ENCODE measurements at places on chromosomes 16 and 17.
A peak's percentile ranks its signal among the peaks of the same experiment; 100 is the strongest.

GRCh38 chr17:56994009-56994792 is 16.3 kb downstream of the SCPEP1 start:
- DNase-seq, result no peak

GRCh38 chr16:24309258-24310142 is 53.4 kb downstream of the CACNG3 start:
- DNase-seq, result peak; percentile 26

DNA sequence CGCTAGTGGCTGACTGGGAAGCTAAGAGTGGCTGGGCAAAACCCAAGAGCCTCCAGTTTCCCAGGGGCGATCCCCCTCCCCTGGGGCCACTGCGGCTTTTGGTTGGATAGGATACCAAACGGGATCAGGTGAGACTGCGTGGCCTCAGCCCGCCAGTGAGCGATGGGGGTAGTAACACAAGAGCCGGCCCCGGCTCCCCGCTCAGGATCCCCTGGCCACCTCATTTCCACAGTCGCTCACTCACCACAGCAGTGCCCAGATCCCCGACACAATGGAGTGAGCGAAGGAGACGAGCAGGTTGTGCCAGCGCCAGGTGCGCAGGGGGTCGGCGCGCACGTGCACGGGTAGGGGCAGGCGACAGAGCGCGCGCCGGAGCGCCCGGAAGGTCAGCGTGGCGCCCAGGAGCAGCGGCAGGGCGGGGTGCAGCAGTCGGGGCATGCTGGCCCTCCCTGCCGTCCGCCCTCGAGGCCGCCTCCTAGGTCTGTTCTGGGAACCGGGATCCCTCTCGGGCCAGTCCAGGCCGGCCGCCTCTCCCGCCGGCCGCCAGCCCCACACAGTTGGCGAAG is 290 bp downstream of the TLCD1 start:
- DNase-seq, result peak; percentile 77

DNA sequence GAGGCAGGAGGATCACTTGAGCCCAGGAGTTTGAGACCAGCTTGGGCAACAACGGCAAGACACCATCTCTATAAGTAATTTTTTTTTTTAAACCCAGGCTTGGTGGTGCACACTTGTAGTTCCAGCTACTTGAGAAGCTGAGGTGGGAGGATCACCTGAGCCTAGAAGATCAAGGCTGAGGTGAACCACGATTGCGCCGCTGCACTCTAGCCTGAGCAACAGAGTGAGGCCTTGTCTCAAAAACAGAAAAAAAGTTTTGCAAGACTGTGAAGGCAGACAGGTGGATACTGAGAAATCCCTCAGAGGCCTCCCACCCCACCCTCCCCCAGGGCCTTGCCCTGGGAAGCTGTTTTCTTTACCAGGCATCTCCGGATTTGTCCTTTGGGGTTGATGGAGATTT is 125.4 kb downstream of the MGAT5B start:
- no peak for DNase-seq

GRCh38 chr17:34884597-34884996 is 76.7 kb downstream of the CCT6B start:
- DNase-seq, result no peak

DNA sequence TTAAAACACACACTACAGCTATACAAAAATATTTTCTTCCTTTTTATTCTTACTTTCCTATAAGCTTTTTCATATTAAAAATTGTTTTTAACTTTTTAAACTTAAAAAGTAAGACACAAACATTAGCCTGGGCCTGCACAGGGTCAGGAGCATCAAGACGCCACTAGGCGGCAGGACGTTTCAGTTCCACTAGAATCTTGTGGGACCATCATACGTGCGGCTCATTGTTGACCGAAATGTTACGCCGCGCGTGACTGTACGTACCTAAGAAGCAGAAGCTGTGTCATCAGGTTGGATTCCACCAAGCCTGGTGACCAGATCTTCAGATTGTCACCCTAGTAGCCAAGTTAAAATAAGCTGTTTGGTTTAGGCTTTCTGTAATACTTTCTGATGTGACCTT is 47.1 kb downstream of the USP10 start:
- DNase-seq, result no peak

GRCh38 chr16:74092336-74092735 is 204.3 kb upstream of the PSMD7 start:
- DNase-seq, result no peak

DNA sequence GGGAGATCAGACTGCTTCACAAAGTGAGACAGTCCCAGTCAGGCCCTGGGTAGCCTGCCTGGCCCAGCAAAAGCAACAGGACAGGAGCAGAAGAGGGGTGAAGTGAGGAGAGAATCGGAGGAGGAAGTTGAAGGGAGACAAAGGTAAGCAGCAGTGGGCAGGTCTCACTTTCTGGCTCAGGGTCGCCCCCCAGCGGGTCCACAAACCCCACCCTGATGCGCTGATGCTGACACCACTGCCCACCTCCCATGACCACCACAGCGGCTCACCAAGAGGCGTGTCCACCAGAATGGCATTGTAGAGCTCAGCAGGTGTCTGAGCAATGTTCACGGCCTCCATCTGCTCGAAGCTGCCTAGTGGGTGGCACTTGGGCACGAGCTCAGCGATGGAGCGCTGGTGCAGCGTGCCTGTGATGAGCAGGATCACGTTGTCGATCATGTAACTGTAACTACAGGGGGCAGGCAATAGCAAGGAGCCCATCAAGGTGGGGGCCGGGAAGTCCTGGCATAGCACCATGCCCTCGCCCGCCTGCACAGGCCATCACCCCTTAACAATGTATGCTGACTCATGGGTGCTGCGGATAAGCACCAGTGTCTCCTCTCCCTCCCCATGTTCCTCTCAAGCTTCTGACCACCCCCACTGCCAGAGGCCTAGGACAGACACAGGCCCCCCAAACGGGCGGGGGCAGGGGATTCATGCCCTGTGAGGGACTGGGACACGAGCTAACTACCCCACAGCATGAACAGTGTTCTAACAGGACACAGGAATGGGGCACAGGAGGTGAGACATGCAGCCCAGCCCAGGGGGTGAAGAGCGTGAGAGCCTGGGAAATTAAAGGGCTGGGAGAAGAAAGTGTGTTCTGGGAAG is 13.6 kb downstream of the HSD11B2 start:
- no peak for DNase-seq

GRCh38 chr16:58487566-58488351 is 12.2 kb upstream of the NDRG4 start:
- peak; percentile 73 for DNase-seq

GRCh38 chr16:19837331-19837980 is 47.2 kb downstream of the GPRC5B start:
- DNase-seq, result no peak

- DNase-seq, result peak; percentile 60
These were observed 100.7 kb downstream of the SOCS1 start for GRCh38 chr16:11155284-11155806.

DNA sequence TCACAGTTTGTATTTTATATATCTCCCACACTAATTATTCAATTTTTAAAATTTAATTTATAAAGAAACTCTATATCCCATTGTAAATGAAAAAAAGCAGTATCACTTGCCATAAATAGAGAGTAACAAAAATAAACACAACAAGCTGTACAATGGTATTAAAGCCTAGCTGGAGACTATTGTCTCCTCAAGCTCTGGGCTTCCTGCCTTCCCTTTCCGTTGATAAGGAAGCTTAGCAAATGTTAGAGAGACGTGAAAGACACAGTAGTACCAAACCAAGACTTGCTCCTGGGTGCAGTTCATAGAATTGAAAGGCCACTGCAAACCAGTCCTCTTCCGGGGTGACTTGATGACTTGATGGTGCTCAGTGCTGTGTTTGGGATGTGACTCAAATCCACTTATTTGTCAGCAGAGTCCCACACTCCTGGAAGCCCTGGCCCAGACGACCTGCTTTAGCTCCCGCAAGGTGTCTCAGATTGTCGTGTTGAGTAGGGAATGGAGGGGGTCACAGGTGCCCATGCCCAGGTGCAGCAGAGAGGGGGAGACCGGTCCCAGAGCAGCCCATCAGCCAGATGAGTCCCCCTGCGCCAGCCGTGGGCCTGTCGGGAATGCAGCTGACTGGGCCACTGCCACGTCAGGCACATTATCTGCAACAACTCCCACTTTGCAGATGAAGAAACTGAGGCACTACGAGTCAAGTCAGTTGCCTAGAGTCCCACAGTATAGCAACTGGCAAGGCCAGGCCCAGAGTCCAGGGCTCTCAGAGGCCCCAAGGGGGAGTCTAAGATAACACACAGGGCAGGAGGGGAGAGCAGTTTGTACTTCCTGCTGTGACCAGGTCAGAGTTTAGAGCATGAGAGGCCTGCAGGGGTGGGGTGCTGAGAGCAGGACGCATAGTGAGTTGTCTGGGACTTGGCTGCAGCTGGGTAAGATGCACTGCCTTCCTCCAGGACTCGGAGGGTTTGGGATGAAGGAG is 40.5 kb downstream of the PSME3IP1 start:
- DNase-seq, result no peak

GRCh38 chr17:48527547-48527932 is 3.3 kb downstream of the HOXB1 start:
- no peak for DNase-seq

GRCh38 chr17:58412961-58413586 is 4.3 kb downstream of the RNF43 start:
- peak; percentile 57 for DNase-seq

GRCh38 chr16:50618238-50618918 is 62.7 kb downstream of the SNX20 start:
- no peak for DNase-seq

- DNase-seq, result no peak
These were observed 410.9 kb downstream of the SOX9 start for GRCh38 chr17:72531729-72532128.

DNA sequence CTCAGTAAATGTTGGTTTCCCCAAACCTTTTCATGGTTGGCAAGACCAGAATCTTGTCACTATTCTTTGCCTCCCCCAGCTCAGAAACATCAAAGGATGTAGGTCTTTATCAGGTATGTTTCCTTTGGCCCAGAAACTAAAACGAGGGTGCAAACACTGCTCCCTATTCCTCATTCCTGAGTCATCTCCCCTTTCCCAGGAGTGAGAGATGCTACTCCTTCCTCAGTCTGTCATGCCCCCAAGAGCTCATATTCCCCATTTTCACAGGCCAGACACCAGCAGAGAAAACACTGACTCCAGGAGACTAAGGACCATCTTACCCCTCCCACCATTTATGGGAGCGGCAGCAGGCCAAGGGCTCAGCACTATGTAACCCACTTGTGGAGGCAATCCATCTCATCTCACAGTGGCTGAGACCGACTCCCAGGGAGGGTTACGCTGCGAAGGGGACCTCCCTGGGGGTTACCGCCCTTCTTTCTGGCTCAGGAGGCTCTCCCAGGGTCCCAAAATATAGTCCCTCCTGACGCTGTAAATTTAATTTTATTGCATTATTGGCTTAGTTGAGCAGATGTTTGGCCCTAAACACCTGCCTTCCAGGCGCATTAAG is 1.5 kb downstream of the GEMIN4 start:
- no peak for DNase-seq

- no peak for DNase-seq
These were observed 92.3 kb downstream of the PITPNC1 start for GRCh38 chr17:67469208-67469980.

GRCh38 chr17:82703935-82704865 is 5.7 kb upstream of the RAB40B start:
- no peak for DNase-seq

- no peak for DNase-seq
These were observed 5.5 kb downstream of the TRAF7 start for GRCh38 chr16:2160915-2161551.

DNA sequence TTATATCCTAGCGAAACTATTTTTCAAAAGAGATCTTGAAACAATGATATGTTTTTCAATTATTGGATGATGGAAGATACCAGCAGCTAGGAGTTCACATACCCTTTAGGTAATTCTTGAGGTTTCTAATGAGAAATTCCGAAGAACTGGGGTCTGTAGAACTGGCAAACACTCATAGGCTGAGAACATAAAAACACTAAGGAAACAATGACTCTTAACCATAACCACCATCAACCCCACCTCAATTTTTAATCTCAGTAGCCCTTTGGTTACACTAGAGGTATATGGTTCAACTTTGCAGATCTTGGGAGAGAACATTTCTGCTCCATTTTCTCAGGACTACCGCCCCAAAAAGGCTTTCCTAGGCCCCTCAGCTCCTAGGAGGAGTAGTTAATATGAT is 65.7 kb upstream of the NPEPPS start:
- no peak for DNase-seq

GRCh38 chr17:2906901-2907300 is 110.7 kb downstream of the RAP1GAP2 start:
- DNase-seq, result peak; percentile 58

GRCh38 chr17:2043785-2044184 is 2.0 kb downstream of the OVCA2 start:
- no peak for DNase-seq

DNA sequence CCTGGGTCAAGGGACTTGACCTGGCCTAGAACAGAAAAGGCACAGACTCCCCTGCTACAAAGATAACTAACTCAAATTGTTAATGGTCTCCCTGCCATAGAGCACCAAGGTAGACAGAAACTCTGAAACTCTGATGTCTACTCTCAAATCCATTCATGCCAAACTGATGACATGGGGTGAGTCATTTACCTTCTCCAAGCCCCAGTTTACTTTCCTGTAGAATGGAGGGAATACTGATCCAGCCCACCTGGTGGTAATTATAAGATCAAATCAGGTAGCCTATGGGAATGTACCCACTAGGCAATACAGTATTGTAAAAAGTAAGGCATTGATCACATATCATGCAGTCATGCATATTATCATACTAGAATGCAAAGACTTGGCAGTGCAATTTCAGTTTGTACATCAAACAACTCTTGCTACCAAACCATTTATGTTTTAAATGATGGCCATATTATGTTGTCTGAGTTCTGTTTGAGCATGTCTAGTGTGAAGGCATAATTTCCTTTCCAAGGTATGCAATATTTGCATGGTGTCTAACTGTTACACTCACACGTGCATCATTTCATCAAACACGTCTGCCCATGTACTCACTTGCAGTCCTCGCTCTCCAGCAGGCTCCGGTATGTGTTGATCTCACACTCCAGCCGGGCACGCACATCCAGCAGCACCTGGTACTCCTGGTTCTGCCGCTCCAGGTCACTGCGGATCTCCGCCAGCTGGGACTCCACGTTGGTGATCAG is 3.0 kb downstream of the KRT31 start:
- DNase-seq, result no peak

DNA sequence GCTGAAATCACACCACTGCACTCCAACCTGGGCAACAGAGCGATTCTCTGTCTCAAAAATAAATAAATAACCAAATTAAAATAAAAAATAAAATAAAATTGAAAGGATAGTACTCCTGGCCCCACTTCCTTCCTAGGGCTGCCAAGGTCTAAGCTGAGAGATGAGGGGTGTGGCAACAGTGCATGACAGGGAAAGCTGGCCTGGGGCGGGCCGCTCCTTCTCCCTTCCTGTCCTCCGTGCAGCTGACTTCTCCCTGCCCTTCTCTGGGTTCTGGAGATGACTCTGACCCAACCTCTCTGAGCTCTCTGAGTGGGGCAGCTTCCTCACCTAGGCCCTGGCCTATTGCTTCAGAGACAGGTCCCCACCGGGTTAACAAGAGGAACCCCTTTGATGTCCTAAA is 8.7 kb upstream of the SLC25A39 start:
- no peak for DNase-seq

GRCh38 chr16:22814711-22815105 is 746 bp downstream of the HS3ST2 start:
- DNase-seq, result no peak

GRCh38 chr17:27424941-27425340 is 31.3 kb upstream of the KSR1 start:
- DNase-seq, result no peak

GRCh38 chr17:6166492-6167179 is 96.5 kb downstream of the WSCD1 start:
- no peak for DNase-seq

GRCh38 chr17:67658265-67658664 is 59.5 kb upstream of the NOL11 start:
- no peak for DNase-seq
